ENCODE measurements at places on chromosomes 11 and 22.

GRCh38 chr11:62269654-62270278, at the start of gene SCGB2A2:
Gene SCGB2A2 (plus strand): TSS chr11:62270158. CDS start chr11:62270217, 59 bp downstream.
- DNase-seq: no peak

GRCh38 chr11:87453531-87454089, 415.9 kb downstream of the TMEM135 start:
- no peak for DNase-seq

- no peak for DNase-seq
Measured at GRCh38 chr22:27129266-27129665, 471.9 kb downstream of the MIAT start.

DNA sequence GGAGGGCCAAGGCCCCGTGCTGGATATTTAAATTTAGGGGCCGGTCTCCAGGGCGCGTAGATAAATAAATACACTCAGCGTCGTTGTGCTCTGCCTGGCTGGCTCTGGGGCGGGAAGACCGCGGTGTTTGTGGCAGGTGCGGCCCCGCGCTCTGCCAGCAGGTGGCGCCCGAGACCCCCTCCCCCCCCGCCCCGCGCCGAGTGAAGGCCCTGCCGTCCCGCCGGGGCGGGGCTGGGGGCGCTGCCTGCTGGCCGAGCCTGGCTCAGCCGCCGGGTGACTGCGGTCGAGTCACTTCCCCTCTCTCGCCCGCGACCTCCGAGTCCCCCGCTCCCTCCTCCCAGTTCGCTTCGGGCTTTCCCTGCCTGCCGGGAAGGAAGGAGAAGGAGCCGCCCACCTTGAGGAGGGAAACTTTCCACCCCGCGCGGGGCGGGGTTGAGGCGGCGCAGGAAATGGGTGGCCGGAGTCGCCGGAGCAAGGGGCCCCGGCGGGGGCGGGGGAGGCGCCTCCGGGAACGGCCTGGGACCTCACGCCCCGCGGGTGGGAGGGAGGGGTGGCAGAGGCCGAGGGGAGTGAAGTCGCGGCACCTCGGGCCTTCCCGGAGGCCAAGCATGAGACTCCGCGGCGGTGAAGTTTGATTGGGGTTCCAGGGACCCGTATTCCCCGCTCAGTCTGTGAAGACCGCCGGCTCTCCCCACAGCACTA, 1.6 kb upstream of the EHBP1L1 start:
- peak; percentile 96 for DNase-seq

- DNase-seq: peak; percentile 47
Measured at GRCh38 chr11:47179655-47179991, 2.9 kb upstream of the ARFGAP2 start.

- DNase-seq: no peak
Measured at GRCh38 chr22:27775758-27776649, 25.6 kb downstream of the MN1 start.

DNA sequence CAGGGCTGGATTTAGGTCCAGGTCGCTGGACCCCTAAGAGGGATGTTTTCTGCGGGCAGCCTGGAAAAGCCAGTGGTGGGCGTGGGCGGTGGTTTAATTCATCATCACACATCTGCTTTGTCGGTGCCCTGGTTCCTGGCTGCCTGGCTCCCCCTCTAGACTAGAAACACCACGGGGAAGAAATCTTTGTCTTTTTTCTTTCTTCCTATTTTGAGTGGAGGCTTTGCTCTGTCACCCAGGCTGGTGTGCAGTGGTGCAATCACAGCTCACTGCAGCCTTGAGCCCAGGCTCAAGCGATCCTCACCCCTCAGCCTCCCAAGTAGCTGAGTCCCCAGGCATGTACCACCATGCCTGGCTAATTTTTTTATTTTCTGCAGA, 86.6 kb upstream of the LINC01488 start:
- DNase-seq: no peak

- no peak for DNase-seq
Measured at GRCh38 chr11:121367844-121368225, 75.3 kb downstream of the SC5D start.

DNA sequence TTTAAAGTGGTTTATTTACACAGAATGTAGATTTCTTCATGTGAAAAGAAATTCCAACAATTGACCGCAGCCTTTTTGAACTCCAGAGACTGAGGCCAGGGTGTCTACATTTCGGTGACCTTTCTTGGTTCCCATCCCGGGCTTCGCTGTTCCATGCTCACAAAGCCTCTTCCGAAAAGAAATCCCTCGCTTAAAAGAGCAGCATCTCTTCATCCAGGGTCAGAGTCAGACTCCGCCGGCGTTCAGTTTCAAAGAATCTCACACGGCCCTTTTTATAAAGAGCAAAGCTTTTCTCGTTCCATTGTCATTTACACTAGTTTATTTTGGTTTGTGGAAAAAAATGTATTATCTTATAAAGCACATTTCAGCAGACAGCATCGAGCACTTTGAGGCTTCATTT, 530.6 kb upstream of the B3GAT1 start:
- DNase-seq: no peak

GRCh38 chr11:35992548-35992947, 48.7 kb downstream of the LDLRAD3 start:
- DNase-seq: no peak

GRCh38 chr11:78930810-78931523, 356.3 kb upstream of the NARS2 start:
- DNase-seq: no peak

GRCh38 chr11:33773404-33773986, 825 bp downstream of the FBXO3 start:
- peak; percentile 15 for DNase-seq

DNA sequence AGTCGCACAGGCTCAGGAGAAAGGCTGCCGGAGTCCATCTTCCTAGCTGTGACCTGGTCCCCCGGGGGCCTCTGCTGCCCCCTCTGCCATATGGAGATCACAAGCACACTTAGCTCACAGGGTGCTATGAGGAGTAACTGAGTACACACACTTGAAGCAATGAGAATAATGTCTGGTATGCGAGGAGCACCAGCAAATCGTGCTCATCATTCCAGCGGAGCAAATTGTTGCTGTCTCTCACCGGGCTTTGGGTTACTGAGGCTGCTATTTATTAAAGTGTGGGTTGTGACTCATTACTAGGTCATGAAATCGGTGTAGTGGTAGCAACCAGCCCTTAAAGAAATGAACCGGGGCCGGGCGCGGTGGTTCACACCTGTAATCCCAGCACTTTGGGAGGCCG, 48.1 kb upstream of the EIF3D start:
- peak; percentile 69 for DNase-seq

DNA sequence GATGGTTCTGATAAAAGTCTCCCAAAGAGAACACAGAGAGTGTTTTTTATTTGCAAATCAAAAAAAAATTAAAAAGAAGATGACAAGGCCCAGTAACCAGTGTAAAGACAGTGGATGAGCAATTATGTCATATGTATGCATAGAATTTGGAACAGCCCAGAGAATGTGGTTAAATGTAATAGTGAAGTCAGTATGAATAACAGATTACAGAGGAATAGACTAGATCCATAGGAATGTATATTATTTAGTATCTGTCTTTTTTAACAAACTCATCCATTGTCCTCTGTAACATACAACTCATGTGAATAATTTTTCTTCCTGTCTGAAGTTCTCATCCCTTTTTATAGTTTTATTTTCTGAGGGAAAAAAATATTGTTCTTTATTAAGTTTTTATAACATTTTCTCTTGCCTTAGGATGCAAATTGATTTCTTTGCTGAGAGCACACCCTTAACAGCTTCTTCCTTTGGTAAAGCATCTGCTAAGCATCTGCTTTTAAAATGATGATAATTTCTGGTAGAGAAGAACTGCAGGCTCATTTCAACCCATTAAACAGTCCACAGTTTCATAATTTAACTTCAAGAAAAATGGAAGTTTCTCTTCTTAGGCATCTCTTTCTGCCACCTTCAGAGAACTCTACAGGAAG, 266.5 kb upstream of the MTNR1B start:
- DNase-seq: no peak

DNA sequence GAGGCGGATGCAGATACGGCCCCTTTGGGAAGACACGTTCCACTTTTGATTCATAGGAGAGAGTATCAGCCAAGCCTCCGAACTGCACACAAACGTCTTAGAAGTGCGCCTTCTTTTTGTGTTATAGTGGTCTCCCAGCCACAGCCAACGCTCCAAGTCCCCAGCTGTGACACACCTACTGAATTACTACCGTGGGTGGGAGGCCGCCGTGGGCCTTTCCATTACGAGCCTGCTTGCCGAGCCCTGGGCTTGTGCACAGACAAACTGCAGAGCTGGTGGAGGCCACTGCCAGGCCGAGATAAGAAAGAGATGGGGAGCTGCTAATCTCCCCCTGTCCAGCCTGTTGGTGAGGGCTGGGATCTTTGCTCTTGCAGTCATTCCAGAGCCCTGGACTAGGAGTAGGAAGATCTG, 761 bp downstream of the HMBS start:
- DNase-seq: no peak

- DNase-seq: no peak
Measured at GRCh38 chr22:30000566-30000965, 79.7 kb upstream of the HORMAD2 start.

DNA sequence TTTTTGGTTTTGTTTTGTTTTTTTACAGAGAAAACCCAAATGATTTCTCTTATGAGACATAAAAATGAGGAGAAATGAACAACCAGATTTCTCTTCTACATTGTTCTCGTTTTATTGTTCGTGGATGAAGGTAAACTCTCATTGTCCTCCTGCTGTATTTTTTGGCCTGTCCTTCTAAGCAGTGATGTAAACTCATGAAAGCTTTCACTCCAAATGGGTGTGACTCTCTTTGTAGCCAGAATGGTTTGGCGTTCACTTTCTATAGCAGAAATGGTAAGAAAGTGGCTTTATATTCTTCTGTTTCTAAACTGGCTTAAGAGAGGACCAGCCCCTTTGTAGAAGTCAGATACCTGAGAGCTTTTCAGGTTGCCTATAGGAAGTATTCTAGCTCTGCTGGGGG, 15.5 kb upstream of the BMAL1 start:
- DNase-seq: no peak

GRCh38 chr11:126313826-126314225, 10.0 kb downstream of the DCPS start:
- no peak for DNase-seq

DNA sequence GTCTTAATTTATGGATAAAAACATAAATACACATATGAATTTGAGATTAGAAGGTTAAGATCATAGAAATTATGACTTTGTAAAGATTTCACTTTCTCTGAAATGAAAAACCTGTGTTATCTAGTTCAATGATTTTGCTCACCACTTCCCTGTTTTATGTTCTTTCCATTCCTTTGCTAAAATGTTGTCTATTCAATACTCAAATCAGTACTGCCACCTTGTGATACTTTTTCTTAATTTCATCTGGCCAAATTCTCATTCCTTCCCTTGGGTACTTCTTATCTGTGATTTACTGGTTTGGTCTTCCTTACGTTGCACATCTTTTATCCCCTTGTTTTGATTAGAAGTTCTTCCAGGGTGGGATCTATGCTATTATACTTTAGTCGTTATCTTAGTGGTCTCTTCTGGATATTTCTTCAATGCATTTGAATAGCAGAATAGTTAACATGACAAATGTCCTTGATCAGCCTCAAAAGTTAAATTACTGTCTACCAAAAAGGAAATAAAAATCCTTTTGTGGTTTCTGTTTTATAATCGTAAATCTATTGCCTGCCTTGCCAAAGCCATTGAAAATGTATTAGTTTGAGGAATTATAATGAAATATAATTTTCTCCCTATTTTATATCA, 197.0 kb downstream of the PGR start:
- DNase-seq: no peak

GRCh38 chr11:85844439-85845123, 10.6 kb upstream of the CCDC83 start:
- DNase-seq: no peak

DNA sequence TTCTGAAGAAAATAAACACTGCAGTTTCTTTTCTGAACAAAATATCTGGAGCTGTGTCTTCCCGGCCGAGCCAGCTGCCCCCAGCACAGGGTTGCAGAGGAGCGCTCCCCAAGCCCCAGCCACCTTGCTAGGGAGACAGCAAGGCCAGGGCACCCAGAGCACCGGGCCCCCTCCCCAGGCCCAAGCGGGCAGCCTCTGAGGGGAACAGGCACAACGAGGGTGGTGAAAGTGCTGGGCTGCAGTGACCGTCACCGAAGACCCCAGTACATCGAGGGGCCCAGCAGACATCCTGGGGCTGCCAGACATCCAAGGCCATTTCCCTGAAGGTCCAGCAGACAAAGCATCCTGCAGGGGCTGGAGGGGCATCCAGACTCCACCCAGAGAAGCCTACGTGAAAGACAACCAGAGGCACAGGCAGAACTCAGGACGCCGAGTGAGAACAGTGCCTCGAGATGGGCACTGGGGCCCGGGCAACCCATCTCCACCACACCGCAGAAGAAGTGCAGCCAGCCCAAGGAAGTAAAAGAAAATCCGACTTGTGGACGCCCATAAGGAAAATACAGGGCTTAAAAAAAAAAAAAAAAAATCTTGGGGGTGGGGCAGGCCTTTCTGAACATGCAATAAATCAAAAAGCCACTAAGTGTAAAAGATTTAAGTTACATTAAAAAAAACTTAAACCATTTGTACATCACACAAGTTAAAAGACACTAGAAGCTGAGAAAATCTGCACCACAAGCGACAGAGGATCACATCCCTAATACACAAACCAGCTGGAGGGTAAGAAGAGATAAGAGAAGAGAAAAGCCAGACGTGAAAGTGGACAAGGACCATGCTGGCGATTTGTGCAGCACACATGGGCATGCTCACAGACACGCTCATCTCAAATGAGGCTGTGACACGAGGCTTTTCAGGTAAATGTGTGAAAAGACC, 36.0 kb upstream of the COMT start:
- no peak for DNase-seq

GRCh38 chr11:33222052-33222750, 35.0 kb upstream of the HIPK3 start:
- DNase-seq: no peak

GRCh38 chr22:42769574-42770447, 49.1 kb upstream of the A4GALT start:
- DNase-seq: no peak

Measured in HTR-8/SVneo (cell line).